ENCODE measurements at places on chromosomes 4 and X. TPM values are rescaled to one million over a fixed set of nuclear protein-coding genes. Genes with fewer than 3 reads are reported as not detected.

PCYT1B gene
- 0.49 TPM for total RNA-seq

VEGFC gene
- 5.9 TPM for total RNA-seq

MGARP gene
- not detected for total RNA-seq

ADH4 gene
- total RNA-seq, result not detected

SUPT20HL2 gene
- total RNA-seq, result not detected

GPR50 gene
- not detected for total RNA-seq

MAGEA4 gene
- not detected for total RNA-seq

HHIP gene
- 3.6 TPM for total RNA-seq

SH2D1A gene
- 0.59 TPM for total RNA-seq

PLCXD1 gene
- 14.4 TPM for total RNA-seq

- no peak for DNase-seq
Measured at GRCh38 chrX:126701380-126701779, 118.1 kb upstream of the PRR32 start.

GRCh38 chrX:40403757-40404156 lies 177.0 kb upstream of the ATP6AP2 start:
- DNase-seq, result no peak

DNA sequence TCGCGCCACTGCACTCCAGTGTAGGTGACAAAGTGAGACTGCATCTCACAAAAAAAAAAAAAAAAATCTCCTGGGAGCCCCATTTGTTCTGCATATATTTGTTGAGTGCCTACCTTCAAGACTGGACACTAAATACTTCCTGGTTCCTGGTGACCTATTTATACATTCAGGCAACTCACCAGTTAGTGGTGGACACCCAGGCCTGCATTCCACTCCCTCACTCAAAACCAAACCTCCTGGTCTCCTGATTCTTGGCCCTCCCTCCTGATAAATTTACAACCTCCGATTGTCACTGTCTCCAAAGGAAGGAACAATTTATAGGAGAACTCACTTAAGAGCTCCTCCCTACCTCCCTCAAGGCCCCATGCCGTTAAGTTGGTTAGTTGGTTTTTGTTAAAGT lies 3.1 kb downstream of the SYAP1 start:
- DNase-seq, result no peak

- no peak for DNase-seq
Measured at GRCh38 chr4:170226288-170226687, 136.5 kb upstream of the AADAT start.

DNA sequence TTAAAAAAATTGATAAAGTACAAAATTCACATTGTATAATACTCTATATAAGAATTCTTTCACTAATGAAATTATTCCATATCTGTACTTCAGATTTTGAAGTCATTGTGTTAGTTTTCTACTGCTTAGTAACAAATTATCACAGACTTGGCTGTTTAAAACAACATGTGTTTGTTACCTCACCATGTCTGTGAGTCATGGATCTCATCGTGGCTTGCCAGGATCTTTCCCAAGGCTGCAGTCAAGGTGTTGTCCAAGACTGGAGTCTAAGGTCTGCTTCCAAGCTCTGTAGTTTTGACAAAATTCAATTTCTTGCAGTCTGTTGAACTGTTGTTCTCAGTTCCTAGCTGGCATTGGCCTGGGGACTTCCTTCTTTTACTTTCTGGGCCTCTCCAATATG lies 1286.9 kb downstream of the ADGRL3 start:
- no peak for DNase-seq

GRCh38 chrX:40736170-40736505 lies 796 bp upstream of the MED14 start:
- no peak for DNase-seq

- no peak for DNase-seq
Measured at GRCh38 chrX:148371291-148371690, 129.1 kb upstream of the AFF2 start.

- no peak for DNase-seq
Measured at GRCh38 chr4:145626623-145626982, 7.4 kb downstream of the MMAA start.

- DNase-seq, result no peak
Measured at GRCh38 chr4:73675623-73676022, 55.4 kb upstream of the RASSF6 start.

DNA sequence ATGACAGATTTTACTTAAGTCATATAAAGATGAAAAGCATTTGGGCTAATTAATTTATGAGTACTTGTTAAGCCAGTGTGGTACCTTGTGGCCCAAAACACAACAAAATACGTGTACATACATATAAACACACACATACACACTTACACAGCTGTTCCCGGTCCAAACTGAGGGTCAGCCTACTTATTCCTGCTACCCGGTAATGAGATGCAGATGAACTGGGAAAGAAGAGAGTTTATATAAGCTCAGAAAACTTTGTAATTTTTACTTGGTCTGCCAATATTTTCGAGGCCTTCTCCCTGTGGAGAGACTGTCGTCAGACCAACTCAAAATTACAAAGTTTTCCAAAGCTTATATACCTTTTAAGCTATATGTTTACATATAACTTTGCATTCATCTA lies 25.8 kb upstream of the PBDC1 start:
- DNase-seq, result peak; percentile 14

DNA sequence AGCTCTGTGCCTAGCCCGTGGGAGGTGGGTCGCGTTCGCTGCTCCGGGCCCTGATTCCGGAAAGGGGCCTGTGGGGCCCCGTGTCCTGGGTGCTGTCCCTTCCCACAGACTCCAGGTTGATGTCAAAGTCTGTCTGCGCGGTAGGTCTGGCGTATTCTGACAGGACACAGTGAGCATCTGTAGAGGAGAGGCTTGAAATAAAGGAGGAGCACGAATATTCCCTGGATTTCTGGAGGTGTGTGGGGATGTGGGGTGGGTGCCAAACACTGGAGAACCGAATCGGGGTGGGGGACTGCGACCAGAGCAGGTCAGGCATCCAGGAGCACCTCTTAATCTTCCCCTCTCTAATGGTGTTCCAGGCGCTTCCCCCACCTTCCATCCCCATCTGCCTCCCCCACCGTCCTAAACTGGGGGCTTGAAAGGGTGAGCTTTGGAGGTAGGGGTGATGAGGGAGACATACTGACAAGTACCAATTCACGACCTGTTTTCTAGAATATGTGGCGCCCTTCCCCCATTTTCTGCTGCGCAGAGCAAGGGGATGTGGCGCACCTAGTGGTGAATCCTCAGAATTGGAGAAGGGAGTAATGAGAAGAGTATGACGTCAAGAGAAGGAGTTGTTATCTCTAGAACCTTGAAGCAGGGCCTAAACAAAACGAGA lies 877 bp downstream of the GPRASP1 start:
- DNase-seq, result peak; percentile 15

DNA sequence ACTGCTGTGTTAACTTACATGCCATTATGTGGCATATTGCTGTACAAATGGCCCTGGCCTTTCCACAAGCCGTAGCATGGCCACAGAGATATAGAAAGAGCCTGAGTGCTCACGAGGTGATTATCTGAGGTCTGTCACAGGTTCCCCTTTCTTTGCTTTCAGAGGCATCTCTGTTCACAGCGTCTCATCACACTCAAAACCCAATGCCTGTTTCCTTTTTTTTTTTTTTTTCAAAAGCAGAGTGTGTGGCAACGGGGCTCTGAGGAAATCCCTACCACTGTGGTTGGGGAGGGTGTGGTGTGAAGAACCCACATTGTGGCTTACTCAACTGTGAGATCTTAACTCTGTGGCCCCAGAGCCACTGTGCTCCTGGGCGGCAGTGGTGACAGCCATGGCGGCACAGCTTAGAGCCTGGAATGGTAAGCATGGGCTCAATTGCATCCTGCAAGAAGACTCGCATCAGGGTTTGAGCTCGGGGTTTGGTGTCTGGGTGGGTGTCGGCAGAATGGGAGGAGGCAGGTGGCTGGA lies 30.8 kb downstream of the RTL5 start:
- DNase-seq, result no peak

DNA sequence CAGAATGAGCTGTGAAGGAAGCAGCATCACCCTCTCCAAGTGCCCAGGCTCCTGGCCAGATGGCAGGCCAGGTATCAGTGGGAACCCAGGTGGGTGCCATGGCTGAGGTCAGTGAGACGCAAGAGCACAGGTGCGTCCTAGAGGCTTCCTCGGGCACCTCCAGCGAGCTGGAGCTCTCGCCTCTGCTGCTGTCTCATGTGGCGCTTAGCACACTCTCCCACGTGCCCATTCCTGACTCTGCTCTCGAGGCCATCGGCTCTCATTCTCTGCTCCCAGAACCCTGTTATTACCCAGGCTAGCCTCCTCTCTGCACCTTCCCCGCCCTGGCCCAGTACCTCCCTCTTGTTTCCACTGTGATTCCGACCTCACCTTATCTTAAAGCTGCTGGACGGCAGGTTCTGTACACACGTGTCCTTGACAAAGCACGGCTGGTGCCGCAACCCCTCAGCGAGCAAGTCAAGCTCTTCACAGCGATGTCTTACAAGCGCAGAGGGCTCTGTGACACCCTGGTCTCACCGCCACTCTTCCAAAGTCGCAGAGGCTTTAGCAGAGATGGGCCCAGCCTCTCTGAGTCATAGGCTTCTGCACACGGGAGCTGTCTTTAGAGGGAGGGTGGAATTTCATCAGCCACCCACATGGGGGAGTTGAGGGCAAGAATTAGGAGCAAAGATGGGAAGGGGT lies 15.4 kb upstream of the MSANTD1 start:
- DNase-seq, result no peak

DNA sequence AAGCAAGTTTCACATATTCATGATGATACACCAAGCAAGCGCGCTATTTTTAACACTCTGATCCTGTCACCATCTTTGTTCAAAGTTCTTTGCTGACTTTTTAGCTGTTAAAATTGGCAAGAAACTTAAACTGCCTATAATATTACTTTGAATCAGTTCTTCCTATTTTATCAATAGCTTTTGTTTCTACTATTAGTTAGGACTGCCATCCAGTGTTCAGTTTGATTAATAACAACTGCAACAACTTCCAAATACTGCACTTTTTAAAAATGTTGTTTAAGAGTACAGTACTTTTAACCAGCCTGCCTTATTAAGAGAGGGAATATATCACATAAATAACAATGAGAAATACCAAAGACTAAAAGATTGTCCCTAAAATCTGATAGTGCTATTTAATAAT lies 614.3 kb downstream of the FAM133A start:
- DNase-seq, result no peak

DNA sequence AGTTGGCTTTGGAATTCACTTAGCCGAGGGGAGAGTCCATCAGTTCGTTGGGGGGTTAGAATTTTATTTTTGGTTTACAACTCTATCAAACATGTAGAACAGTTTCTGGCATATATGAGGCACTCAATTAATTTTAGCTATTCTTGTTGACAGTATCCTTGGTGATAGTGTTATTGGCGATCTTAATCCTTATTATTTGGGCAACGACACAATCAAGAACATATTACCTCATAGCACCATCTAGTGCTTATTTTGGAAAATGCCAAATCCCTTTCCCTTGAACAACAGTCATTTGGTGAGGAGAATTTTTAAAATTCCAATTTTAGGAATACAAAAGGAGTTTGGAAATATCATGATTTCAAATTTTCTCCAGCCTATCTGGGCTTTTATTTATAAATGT lies 17.9 kb upstream of the PGRMC1 start:
- peak; percentile 23 for DNase-seq

DNA sequence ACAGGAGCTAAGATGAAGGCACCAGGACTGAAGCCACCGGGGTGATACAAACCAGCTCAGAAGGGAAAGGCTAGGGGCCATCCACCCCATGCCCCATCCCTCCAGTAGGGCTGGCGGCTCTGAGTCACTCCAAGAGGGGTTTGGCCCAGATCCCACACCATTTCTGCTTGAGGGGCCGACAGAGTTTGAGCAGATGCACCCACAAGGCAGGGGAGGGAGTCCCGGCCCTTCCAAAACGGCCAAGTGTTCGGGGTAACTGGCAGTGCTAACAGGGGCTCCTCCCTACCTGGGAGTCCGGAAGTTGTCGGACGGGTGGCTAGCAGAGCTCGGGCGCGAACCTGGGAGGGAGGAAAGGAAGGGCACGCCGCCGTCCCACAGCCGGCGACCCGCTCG lies 412 bp downstream of the SLC10A3 start:
- DNase-seq, result no peak
